ENCODE measurements at places on chromosomes 1 and 21.

DNA sequence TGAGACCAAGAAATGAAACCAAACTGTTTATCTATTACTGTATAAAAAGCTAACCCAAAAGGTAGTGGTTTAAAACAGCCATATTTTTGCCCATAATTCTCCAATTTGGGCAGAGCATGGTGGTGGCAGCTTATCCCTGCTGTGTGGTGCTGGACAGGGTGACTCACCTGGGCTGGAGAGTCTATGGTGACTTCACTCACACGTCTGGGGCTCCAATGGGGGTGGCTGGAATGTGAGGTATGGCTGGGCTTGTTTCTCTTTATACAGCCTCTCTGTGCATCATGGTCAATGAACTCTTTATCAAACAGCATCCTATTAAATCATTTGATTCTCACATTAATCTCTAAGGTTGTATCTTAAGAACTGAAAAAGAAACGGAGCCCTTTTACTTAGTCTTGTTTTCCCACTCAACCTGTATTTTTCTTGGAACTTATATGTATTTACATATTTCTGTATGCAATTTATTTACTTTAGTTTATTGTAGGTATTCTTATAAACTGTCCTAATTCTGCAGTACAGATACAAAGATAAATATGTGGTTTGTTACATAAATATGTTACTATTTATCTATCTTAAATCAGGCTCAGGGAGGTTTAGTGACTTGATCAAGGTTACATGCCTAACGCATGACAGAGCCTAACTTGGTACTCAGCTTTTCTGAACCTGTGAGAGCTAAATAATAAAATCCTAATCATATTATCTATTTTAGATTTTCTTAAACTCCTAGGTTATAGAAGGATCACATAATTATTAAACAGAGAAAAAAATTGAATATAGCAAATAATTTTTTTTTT lies 37.5 kb upstream of the WLS start:
- DNase-seq = no peak

DNA sequence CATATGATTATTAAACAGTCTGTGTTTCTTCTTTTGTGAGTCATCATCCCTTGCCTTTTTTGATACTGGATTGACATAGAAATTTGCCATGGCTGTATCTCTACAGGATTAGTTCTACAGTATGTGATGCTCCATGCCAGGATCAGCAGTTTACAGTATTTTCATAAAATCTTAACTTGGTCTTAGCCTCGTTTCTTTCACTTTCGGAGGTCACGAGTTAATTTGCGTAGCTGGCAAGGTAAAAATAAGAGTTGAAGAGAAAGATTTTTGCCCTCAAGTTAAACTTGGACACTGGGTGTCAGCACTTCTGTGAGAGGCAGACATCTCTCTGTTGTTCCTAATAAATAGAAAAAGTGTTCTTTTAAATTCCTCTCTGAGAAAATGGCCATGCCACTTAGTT lies 79.1 kb downstream of the CACNA1E start:
- DNase-seq = no peak

DNA sequence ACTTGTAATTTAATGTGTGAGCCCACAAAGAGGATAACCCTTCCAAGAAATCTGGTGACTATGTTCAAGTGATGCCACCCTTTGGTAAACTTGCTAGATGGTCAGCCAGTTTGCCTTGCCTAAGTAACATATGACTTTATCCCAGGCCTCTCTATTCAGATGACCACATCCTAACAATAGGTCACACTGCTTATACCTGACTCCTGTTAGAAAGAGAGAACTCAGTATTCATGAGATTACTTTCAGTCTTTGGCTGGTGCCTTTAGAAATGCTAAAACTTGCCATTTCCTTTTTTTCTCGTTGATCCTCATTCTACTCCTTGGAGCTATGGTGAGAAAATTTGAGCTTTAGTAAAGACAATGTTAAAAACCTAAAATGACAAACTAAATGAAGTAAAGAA lies 28.5 kb upstream of the SERBP1 start:
- no peak for DNase-seq

DNA sequence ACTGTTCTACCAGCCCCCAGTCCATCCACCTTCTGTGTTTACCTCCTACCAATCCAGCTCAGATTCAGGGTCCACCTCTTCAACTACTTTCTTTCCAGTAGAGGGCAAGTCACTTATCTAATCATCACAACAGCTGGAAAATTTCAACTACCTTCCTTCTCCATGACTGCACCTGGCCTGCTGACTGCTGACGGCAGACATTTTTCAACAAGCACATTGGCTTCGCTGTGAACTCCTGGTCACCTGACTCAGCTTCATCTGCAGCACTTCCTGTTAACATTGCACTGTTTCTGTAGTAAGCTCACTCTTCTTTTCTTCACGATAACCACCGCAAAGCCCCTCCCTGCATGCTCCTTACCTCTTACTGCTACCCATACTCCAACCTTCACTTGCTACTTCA lies 405.7 kb downstream of the NTNG1 start:
- no peak for DNase-seq

DNA sequence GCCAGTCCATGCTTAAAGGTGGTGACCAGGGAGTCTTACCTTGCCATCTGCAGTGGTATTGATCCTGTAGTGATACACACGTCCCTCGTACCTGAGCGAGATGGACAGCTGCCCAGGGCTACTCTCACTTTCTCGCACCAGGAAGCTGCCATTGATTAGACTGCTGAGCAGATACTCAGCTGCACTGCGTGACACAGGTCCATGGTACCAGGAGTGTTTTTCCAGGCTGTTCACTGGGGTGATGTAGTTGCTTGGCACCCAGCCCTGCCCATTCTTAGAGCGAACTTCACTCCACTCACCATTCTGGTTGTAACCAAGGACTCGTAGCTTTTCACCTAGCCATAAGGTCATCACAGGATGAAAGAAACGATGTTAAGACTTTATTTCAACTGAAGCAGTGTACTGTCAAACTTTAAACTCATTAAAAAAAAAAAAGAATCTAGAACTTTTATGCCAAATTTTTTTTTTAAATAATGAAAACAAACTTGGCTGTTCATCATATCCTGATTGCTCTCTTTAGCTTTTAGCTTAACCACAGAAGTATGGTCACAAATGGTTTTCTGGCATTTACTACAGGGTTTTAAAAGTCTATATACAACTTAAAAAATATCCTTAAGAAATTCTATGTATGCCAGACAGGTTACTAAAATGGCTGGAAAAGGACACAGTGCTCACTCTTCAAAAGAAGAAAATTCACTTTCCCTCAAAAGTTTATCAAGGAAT lies 44.6 kb downstream of the TOR3A start:
- no peak for DNase-seq
